ENCODE measurements at places on chromosomes 12 and 14. TPM values are rescaled to one million over a fixed set of nuclear protein-coding genes. Genes with fewer than 3 reads are reported as not detected.

GRCh38 chr12:116126610-116127009 is 150.9 kb downstream of the MED13L start:
- H3K27me3 ChIP-seq = no peaks in the 10 kb centered on the region
- no peaks in the 10 kb centered on the region for H3K36me3 ChIP-seq
- H3K4me1 ChIP-seq = peaks cover 88% of the 10 kb centered on the region
- H3K4me3 ChIP-seq = no peak overlapping the region
- peak overlapping the region; percentile 11 for H3K27ac ChIP-seq
- no peak for DNase-seq

- H3K4me1 ChIP-seq = no peaks in the 10 kb centered on the region
- no peak within 1 kb of the TSS for H3K27ac ChIP-seq
- H3K4me3 ChIP-seq = no peak within 1 kb of the TSS
- no peaks in the 10 kb centered on the region for H3K27me3 ChIP-seq
Measured at GRCh38 chr12:102197789-102198188, at the start of gene PMCH. TSS of gene PMCH (minus strand) at chr12:102197833. CDS start at chr12:102197770, 63 bp downstream.

The PLEKHD1 gene
- not detected for total RNA-seq

The TMEM179 gene
- total RNA-seq = not detected

- DNase-seq = no peak
- no peaks in the 10 kb centered on the region for H3K27me3 ChIP-seq
Measured at GRCh38 chr12:76871082-76871481, 7.7 kb downstream of the CSRP2 start.

DNA sequence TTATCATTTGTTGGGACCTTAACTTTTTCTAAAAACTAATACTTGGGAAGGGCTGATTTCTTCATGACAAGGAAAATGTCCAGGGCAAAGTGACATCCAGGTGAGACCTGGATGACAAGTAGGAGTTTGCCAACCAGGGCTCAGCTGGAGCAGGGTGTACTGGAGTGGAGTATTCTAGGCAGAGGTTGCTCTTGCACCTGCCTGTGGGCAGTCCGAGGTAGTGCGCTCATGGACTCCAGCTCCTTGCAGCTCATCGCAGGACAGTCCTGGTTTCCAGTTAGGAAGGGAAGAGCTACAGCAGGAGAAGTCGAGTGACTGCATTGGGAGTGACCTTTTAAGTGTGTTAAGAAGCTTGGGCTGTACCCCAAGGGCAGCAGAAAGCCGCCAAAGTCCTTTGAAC is 175.9 kb downstream of the PELI2 start:
- H3K4me1 ChIP-seq = no peaks in the 10 kb centered on the region
- H3K27ac ChIP-seq = no peak overlapping the region
- no peaks in the 10 kb centered on the region for H3K27me3 ChIP-seq
- no peak overlapping the region for H3K4me3 ChIP-seq
- H3K36me3 ChIP-seq = peaks cover 8% of the 10 kb centered on the region

DNA sequence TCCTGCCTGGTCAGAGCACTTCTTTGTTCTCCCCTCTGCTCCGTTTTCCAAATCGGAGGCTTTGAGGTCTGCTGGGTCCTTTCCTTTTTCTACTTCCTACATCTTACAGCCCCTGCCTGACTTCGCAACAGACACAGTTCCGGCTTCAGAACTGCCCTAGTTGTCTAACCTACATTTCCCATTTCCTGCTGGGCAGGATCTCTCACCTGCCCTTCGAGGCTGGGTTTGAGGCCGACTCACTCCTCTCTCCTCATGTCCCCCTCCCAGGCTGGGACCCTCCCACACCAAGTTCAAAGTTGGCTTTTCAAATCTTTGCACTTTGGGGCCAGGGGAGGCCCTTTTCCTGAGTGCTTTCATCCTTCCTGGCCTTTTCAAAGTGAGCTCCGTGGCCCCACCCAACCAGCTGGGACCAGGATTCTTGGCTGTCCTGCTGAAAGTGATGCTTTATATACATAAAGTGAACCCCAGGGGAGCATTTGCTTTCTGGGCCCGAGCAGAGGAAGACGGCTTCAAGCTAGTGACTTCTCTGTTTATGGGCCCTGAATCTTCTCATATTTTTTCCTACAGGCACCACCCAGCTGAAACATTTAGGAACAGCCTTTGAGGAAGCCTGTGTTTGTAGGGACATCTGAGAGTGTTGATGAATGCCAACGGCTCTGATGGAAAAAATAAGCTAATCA is 281.0 kb upstream of the CRY1 start:
- no peak overlapping the region for H3K4me3 ChIP-seq
- DNase-seq = no peak
- H3K27ac ChIP-seq = no peak overlapping the region
- no peaks in the 10 kb centered on the region for H3K36me3 ChIP-seq

The HOXC6 gene
- 7.6 TPM for total RNA-seq

Measured in psoas muscle (tissue), 8 donors.